GM12864 (cell line): ENCODE measurements at places on chromosomes 16 and 17.

- DNase-seq = no peak
Observed at GRCh38 chr17:63498626-63499195, 21.9 kb downstream of the ACE start.

DNA sequence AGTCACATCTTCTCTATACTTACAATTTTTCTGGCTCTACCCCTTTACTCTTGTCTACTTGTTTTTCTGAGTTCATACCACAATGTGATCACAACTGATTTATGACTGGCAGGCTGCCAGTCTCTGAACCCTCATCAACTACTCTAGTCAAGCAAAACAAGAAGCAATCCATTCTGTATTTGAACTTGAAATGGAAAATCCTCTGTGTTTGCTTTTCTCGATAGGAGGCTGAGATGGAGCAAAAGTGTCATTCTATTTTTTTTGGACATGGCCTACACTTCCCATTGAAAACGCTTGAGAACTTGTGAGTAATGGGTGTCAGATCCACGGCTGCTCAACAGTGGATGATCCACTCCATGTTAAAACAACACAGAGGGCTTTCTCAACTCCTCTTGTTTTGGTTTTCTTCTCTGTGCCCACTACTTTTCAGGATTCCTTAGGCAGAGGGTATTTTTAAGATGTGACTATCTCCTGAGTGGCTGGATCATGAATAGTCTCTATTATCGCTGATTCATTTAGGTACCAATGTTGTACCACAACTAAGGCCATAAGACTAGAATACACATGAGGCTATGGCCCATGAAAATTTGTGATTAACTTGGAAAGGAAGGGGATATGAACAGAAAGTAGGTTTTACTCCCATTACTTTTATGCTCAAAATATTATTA is 11.7 kb downstream of the TMEM100 start:
- DNase-seq = no peak

- no peak for DNase-seq
Observed at GRCh38 chr17:16007439-16007838, 7.8 kb downstream of the TTC19 start.

- DNase-seq = no peak
Observed at GRCh38 chr16:20333120-20333519, 5.8 kb upstream of the GP2 start.

DNA sequence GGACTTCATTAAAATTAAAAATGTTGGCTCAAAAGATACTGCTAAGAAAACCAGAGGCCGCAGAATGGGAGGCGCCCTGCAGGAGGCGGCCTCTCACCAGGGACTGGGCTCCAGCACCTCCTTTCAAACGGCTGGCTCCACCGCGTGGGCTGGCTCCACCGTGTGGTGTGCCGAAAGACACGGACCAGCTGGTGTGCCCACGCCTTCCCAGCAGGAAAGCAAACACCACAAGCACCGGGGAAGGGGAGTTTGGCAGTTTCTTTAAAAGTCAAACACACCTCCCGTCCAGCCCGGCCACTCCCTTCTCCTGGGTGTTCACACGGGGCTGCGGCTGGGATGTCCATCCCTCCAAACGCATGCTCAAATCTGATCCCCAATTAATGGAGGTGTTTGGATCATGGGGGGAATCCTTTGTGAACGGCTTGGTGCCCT is 13.9 kb downstream of the HAGH start:
- DNase-seq = no peak

GRCh38 chr17:28725660-28726225 is 290 bp downstream of the TLCD1 start:
- no peak for DNase-seq

DNA sequence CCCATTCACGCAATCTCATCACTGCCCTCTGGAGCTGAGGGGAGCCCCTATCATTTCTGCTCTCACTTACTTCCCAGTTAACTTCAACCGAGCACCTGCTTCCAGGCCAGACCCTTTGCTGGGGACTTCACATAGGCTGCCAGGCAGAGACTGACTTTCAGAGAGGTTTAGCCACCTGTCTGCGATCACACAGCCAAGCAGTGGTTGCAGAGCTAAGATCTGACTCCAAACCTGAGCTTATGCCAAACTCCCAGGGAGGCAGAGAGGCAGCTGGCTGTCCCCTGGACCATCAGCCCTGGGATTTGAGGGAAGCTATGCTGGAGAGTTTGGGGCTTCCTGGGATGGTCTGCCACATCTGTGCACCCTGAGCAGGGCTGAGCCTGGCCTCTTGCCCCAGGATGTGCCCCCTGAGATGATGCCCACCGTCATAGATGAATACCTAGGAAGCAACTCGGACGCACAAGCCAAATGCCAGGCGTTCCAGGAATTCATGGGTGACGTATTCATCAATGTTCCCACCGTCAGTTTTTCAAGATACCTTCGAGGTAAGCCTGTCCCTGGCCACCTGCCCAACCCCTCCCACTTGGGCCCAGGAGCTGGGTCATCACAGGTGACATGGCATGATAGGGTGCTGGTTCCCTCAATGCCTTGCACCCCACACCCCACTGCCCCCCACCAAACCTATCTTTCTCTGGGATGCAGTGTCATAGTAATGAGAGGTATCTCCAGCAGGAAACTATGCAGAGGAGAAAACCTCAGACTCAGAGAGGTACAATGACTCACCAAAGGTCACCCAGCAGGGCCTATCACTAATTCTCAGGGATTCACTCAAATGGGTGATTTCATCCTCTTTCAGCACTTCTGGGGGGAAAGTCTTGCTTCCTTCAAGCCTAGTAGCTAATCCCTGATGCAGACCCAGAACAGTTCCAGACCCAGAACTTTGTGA is 10.0 kb downstream of the CES3 start:
- DNase-seq = no peak

GRCh38 chr16:69859105-69859989 is 91.8 kb upstream of the CLEC18A start:
- DNase-seq = no peak

DNA sequence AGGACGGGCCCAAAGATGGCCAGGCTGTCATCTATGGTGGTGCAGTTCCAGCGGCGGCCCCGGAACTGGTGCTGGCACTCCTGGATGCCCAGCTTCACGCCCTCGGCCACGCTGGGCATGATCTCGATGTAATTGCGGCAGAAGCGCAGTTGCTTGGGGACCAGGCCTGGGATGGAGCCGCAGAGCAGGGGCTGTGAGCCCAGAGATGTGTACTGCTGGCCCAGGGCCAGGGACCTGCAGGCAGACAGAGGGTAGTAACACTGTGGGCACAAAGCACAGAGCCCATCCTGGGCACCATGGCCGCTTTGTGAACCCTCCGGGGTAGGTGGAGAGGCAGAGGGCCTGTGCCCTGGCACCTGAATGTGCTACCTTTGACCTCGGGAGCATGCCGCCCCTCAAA is 44.8 kb downstream of the WNT3 start:
- DNase-seq = no peak

- DNase-seq = no peak
Observed at GRCh38 chr17:81222620-81222905, 202 bp downstream of the CEP131 start.

GRCh38 chr16:68643847-68644246 is 1.3 kb upstream of the CDH3 start:
- no peak for DNase-seq

DNA sequence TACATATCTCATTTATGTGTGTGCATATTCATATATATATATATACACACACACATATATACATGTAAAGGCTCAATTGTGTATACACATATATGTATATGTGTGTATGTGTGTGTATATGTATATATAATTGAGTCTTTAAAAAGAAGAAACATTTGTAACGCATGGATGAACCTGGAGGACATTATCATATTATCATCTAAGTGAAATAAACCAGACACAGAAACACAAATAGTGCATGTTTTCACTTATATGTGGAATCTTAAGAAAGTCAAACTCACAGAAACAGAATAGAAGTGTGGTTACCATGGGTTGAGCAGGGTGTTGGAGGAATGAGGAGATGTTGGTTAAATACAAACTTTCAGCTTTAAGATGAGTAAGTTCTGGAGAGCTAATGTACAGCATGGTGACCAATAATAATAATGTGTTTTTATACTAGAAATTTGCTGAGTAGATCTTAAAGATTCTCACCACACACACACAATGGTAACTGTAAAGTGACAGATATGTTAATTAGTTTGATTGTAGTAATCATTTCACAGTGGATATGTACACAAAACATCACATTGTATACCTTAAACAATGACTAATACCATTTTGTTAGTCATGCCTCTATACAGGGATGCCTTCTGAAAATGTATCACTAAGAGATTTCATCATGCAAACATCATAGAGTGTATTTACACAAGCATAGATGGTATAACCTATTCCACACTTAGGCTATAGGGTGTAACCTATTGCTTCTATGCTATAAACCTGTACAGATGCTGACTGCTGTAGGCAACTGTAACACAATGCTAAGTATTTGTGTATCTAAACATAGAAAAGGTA is 132.6 kb upstream of the CACNG5 start:
- DNase-seq = no peak

- no peak for DNase-seq
Observed at GRCh38 chr17:81006891-81007290, 15.2 kb downstream of the CHMP6 start.

DNA sequence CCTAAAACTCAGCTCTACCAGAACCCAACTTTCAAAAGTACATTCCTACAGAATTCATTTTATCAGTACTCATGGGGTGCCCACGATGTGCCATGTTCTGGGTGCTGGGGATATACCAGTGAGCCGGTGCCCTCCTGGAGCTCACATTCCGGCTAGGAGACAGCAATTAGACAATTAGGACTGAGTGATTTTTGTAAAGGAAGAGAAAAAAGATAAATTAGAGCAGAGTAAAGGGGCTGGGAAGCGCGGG is 449 bp upstream of the MRPL58 start:
- no peak for DNase-seq

GRCh38 chr17:79778504-79779083 is 646 bp downstream of the CBX2 start:
- DNase-seq = no peak

DNA sequence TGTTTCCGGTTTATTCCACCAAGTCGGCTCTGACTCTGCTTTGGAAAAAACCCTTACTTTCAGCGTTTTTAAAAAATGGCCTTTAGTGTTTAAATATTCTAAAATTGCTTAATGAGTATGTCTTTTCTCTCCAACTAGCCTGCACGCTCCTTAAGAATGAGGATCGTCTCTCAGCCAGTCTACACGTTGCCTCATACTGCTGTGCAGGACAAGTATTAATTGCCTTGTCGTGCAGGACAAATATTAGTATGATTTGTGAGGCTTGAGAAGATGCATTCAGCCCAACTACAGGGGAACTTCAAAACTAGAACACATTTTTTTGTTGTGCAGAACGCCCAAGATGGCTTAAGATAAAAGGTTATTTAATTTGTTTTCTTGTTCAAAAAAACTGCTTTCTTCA is 61.2 kb downstream of the MARCHF10 start:
- no peak for DNase-seq

- DNase-seq = no peak
Observed at GRCh38 chr17:16419929-16420271, 4.5 kb downstream of the TRPV2 start.

DNA sequence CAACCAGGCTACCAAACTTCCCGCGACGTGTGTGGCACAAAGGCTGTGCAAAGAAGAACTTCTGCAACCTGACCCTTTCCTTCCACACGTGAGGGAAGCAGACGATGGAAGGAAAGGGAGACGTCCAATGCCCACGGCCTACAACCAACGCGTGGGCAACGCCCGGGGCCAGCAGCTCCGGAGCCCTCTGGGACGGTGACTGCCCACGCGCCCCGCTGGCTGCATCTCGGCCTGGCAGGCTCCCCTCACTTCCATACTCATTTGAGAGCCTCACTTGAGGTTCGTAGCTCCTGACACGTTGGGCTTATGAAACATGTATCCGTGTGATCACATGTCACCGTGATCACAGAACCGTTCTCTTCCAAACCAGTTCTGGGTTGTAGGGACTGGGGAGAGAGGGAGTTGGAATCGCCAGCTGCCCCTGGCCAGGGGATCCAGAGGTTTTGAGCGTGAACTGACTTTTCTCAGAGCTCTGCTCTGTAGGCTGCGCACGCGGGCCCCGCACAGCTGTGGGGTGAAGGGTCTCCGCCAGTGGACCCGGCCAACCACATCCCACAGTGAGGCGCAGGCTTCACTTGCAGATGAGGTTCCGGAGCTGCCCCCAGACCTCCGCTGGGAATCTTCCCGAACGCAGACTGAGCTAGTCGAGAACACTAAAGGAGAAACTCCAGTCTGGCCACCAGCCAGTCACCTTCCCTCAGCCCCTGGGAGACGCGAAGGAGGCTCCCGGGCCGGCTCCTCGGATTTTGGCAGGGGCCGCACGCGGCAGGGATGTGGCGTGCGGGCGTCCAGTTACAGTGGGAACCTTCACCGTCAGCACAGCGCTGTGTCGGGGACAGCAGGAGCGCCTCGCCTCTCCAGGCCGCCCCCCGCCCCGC is 1.0 kb downstream of the LMF1 start:
- no peak for DNase-seq

GRCh38 chr17:83100220-83100852 is 20.9 kb downstream of the METRNL start:
- no peak for DNase-seq

DNA sequence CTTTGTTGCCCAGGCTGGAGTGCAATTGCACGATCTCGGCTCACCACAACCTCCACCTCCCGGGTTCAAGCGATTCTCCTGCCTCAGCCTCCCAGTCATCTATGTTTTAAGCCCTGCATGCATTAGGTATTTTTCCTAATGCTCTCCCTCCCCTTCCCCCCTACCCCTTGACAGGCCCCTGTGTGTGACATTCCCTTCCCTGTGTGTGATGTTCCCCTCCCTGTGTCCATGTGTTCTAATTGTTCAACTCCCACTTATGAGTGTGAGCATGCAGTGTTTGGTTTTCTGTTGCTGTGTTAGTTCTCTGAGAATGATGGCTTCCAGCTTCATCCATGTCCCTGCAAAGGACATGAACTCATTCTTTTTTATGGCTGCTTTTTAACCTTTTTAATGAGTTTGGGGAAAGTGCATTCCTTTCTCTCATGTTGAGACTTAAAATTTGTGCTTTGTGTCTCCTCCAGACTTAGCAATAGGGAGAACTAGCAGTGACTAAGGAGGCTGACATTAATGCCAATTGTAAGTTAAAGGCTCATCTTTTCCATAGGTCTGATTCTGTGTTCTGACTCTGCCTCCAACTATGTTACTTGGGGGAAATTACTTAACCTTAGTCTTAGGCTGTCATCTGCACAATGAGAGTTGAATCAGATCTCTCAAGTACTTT is 17.7 kb upstream of the PHAF1 start:
- DNase-seq = no peak

DNA sequence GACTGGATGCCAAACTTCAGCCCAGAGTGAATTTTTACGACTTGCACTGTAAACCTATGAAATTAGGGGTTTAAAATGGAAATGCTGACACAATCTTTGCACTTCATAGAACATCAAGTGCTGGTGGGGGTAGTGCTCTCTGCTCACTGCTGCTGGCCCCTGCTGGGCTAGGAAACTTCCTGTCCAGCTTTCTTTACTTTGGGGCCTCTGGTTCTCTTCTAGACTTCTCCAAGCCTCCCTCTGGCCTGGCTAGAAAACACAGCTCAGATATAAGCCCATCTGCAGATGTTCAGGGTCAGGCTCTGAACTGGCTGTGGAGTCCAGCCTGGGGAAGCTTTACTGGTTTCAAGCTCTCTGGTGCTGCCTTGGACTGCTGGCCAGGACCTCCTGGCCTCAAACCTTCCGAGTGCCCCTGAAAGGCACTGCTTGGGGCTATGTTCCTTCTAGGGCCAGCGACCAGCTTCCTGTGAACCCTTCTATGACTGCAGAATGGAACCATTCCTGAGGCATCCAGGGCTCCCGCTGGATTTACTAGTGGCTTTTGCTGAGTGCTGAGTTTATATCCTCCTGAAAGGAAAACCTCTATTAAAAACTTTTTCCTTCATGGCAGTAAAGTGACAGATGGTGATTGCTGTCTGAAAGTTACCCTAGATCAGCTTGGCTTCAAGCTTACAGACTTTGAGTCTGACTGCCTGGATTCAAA is 59.4 kb downstream of the TBX4 start:
- no peak for DNase-seq

GRCh38 chr17:28907709-28908475 is 5.0 kb upstream of the DHRS13 start:
- no peak for DNase-seq
